CD4-positive, alpha-beta T cell treated with Interleukin-15 for 4 hours (primary cell): ENCODE measurements at places on chromosomes 2 and 18.
A peak's percentile ranks its signal among the peaks of the same experiment; 100 is the strongest.

- no peak for DNase-seq
These were observed 3.0 kb downstream of the TTC32 start for GRCh38 chr2:19898592-19899329.

DNA sequence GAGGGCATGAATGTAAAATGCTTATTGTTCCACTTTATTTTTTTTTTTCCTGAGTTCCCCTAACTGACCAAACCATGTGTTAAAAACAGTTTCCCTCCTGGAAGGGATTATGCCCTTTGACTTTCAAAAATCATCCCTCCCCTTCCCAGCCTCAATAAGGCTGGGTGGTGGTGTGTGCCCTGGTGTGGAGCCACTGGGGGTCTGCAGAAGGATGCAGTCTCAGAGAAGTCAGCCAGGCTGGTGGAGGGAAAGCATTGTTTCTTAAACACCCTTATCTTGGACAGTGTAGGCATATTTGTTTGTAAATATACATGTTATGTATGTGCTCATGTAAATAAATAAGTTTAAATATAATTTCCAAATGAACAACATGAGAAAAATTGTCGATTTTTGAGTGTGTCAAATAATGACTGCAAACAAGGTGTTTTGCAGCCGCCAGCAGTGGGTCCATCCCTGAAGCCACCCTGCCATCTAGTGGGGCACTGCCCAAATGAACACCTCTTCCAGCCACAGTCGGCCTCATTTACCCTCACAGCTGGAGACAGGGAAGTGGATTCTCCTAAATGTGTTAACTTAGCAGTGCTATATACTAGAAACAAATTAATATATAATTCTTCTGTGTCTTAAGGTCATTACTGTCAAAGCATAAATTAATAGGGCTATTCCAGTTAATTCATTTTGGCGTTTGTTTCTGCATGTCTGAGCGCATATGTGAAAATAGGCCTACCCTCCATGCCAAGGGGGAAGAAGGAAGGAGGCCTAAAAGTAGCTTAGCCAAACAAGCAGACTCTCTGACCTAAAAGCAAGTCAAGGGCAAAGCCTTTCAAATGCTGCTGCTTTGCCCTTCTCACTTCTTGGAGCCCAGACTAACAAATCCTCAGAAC lies 209.6 kb upstream of the PIK3C3 start:
- no peak for DNase-seq

DNA sequence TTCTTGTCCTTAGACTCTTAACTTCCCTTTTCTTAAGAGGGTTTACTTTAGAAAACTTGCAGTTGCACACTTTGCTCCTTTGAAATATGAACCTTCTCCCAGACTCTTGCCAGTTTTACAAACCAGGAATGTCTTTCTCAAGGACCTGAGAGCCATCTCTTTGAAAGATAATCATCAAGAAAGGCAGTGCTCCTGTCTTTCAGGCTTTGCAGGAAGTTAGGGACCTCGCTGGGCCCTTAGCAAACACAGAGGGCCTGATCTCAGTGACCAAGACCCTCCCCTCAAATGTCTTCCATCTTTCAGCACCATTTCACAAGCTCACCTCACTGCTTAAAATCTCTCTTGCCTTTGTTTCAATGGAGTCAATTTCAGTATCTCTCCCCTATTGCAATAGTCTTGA lies 32.0 kb upstream of the NYAP2 start:
- DNase-seq, result no peak

DNA sequence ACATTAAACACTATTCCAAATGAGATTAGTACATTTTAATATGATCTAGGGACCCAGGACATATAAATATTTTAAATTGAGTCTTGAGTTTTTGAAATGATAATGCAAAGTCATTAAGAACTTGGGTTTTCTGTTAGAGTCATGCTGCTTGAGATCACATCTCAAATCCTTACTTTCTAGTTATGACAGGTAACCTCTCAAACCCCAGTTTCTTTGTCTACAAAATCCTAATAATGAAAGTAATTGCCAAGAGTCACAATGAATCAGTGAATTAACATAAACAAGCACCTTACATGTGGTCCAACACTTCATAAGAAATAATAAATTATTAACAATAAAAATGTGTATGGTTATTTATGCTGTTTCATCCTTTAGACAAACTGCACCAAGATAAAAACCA lies 607.6 kb downstream of the LRP1B start:
- DNase-seq, result no peak

- DNase-seq, result no peak
These were observed 154.7 kb upstream of the DOK6 start for GRCh38 chr18:69246027-69246426.

- DNase-seq, result no peak
These were observed 787 bp downstream of the ERBB4 start for GRCh38 chr2:212537726-212538304.

GRCh38 chr2:215536510-215536909 lies 100.6 kb upstream of the FN1 start:
- DNase-seq, result no peak

DNA sequence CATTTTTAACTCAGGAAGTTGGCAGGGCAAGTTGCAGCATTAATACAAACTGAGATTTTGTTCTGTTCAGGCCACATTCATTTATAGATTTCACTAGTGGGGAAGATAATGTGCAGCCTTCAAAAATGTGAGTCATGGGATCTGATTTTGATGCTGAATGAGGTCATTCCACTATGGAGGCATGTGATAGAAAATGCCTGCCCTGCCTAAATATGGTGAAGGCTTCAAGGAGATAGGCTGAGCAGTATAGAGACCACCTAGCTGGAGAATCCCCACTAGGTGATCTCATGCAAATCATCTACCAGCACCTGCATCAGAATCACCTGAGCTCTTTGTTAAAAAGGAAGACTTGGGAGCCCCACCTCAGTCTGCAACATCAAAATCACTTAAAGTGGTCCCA lies 43.7 kb downstream of the PAX3 start:
- DNase-seq, result no peak

- no peak for DNase-seq
These were observed 81.4 kb downstream of the KCNS3 start for GRCh38 chr2:17959833-17960232.

- no peak for DNase-seq
These were observed 59.3 kb downstream of the SERTAD2 start for GRCh38 chr2:64594226-64594989.

DNA sequence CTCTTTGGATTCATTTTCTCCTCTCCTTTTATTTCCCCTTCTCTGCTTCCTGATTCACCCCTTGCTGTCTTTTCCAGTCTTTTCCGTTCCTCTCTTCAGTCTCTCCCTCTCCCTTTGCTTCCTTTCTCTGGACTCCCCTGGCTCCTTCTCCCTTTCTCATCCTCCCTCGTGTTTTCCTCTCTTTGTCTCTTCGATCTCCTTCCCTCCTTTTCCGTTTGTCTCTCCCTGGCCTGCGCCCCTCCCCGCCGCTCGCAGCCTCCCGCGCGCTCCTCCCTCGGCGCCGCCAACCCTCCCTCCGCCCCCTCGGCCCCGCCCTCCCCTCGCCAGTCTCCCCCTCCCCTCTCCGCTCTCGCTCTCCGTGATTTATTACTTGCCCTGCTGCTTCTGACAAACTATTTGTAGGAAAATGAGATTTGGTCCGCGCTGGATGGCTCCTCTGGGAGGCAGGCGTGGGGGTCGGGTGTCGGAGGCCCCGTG lies 46.0 kb upstream of the PAX8 start:
- peak; percentile 1 for DNase-seq

- no peak for DNase-seq
These were observed 12.9 kb downstream of the NPAS2 start for GRCh38 chr2:100832885-100833284.

- no peak for DNase-seq
These were observed 10.9 kb upstream of the DLX2 start for GRCh38 chr2:172113617-172114016.

DNA sequence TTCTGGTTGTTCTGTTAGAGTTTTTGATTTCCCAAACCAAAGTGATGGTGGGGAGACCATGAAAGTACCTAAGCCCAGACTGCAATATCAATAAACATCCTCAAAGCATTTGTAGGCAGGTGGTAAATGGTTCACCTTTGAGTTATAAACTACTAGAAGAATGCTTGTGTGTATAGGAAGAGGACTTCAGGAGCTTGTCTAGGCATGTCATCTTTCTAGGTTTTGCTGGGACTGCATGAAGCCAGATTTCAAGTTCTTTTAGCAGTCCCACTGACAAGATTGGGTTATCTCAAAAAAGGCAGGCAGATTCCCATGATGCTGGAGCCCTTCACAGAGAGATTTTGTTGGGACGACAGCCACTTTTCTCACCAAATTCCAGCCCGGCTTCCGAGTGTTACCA lies 135.3 kb downstream of the KCNE4 start:
- DNase-seq, result no peak

DNA sequence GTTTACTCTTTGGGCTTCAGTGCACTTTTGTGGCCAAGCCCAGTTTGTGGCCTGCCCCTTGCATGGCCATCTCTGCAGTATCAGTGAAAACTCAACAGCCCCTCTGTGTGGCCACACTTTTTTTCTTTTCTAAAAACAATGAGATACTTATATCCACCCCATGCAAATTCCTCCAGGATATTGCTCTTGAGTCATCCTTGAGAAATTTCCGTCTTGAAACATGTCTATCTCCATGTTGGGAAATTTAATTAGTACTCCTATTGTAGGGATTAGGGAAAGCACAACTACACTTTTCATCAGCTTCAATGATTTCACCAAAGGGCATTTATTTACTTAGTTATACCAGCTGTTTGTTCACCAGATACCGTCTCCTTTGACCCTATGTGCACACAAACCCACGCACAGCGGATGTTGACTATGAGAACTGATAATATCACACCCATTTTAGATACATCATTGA lies 993.1 kb downstream of the TSN start:
- no peak for DNase-seq

DNA sequence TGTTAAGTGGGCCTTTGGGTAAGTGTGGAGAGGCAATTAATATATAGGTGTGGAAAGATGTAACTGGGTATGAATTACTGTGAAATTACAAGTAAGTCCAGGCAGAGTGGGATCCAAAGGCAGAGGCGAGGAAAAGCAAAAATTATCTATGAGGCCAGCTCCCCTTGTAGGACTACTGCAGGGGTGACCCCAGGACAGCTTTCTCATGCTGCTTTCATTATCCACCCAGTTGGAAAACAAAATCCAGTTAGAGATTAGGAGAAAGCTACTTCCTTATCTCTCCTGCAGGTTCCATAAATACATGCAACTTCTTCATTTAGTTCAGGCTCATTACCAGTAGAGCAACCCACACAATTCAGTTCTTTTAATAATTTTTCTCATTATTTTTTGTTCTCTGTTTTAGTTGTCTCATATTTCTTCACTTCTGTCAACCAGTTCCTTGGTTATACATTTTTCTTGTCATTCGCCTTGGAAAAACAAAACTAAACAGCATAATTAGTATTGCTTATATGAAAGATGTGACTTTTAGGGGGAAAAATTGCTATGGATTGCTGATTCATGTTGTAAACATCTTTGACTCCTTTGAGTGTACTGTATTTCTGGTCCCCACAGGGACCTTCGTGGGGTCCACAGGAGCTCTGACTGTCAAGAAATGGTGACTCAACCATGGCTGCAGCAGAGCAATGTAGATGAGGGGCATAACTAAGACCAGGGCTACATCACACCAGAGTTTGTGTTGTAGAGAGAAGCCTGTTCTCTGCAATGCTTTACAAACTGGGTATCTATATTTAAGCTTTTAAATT lies 110.4 kb upstream of the PARD3B start:
- DNase-seq, result no peak

DNA sequence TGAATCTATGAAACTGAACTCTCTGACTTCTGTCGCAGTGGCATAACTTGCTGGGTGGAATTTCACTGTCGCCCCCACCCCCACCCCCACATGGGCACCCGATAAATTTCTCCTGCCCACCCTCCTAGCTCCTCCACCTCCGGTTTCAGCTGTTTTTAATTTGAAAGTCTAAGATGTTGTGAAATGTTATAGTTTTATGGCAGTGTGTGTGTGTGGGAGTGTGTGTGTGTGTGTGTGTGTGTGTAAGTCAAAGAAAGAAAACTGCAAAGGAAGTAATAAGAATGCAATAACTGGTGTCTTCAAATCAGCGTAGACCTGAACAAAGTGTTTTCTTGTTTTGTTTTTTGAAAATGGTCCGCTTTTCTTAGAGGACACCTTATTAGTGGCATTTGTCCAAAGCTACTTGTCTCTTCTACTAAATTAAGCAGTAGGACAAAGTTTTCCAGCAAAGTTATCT lies 388 bp downstream of the DTNA start:
- DNase-seq, result no peak

DNA sequence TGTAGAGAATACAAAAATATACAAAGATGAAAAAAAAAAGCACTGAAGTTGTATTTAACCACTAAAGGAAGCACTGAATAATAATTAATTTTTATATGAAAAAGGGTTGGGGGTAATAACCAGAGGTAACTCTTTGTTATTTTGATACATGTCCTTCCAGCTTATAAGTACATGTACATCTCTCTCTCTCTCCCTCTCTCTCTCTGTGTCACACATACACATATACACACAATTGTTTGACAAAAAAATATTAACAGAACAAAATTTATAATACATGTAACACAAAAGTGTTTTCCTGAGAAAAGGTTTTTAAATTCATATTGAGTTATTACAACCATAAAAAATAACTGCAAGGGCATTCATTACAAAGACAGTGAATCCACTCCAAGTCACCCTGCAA lies 4.6 kb downstream of the WIPF1 start:
- no peak for DNase-seq

DNA sequence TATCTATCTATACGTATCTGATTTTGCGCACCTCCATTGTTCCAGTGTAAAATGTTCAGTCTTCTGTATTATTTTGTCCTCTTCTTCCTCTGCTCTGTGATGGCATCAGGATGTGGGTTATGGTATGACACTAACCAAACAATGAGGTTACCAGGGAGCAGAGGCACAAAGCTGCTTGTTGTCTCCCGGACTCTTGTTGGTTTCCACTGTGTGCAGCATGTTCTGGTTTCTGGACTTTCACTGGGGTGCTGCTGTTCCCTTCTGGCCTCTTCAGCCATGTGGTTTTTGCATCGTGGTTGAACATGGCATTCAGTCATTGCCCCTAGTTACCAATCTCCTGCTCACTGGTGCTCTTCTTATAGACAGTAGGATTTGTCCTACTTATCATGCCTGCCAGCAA lies 665.9 kb downstream of the CBLN2 start:
- DNase-seq, result no peak

GRCh38 chr2:31765078-31765945 lies 184.6 kb upstream of the SRD5A2 start:
- no peak for DNase-seq
